Stimulated activated CD4-positive, alpha-beta T cell treated with anti-CD3 and anti-CD28 coated beads, TNF-alpha, amount 100 ng/mL, for 1 hour (primary cell): ENCODE measurements at places on chromosomes 11 and 22.

DNA sequence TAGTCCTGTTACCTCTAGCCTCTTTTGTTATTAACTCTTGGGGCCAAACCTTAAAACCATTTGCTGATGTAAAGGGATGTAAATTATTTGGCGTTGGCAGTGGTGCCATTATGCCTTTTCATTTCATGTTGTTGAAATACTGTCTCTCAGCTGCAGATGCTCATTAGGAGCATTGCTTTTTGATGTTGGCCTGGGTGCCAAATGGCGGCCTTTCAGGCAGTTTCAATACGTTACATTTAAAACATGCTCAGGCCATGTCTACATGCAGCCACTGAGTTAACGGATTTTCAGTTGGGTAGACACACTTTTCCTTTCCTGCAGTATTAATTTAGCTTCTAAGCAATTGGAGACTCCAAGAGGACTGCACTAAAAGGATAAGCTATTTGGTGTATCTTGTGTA, 5.3 kb downstream of the NCAM1 start:
- DNase-seq = no peak

DNA sequence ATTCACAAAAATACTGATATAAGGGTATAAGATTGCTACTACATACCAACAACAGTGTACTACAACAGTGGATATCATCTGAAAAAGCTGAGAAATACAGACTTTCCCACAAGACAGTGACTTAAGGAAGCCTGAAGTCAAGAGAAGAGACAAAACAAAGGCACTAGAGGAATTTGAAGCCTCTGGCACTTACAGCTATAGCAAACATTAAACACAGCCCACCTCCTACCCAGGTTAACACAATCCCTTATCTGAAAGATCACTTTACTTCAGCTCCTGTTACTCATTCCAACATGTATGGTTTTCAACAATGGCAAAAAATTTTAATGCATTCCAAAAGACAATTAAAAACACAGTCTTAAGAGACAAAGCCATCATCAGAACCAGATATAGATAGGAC, 388.5 kb downstream of the JRKL start:
- no peak for DNase-seq

DNA sequence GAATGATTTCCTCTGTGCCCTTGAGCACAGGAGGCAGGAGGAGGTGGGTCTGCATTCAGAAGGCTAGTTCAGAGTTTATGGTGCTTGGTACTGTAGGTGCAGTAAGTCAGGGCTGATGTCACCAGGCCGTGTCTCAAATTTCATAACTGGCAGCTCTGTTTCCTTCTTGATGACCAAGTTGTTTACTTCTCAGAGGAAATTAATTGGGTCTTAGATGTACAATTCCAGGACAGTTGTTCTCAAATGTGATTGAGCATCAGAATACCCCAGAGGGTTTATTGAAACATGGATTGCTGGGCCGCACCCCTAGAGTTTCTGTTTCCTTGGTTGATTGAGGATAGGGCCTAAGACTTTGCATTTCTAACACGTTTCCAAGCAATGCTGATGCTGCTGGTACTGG, 6.2 kb downstream of the AMOTL1 start:
- no peak for DNase-seq

GRCh38 chr11:41795004-41795403, 335.6 kb upstream of the LRRC4C start:
- DNase-seq = no peak
